ENCODE measurements at places on chromosomes 5 and 9.

GRCh38 chr9:1454211-1454610 is 404.1 kb downstream of the DMRT2 start:
- no peak for DNase-seq

GRCh38 chr5:178630475-178630930 is 3.7 kb upstream of the CLK4 start:
- DNase-seq, result no peak

DNA sequence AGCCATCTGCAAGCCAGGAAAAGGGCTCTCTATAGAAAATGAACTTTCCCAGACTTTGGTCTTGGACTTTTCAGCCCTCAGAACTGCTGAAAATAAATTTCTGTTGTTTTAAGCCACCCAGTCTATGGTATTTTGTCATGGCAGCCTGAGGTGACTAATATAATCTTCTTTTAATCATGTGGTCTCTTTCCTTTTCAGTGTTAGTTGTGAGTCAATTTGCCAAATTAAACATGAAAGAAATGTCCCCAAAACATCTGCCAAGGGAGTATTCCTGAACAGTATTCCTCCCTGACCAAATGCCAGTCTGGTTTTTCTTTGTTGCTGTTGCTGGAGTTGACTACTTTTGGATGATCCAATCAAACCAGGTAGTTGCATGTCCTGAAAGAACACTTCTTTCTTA is 4.7 kb upstream of the YTHDC2 start:
- DNase-seq, result no peak

- DNase-seq, result no peak
Observed at GRCh38 chr5:15753752-15754151, 253.8 kb downstream of the FBXL7 start.

DNA sequence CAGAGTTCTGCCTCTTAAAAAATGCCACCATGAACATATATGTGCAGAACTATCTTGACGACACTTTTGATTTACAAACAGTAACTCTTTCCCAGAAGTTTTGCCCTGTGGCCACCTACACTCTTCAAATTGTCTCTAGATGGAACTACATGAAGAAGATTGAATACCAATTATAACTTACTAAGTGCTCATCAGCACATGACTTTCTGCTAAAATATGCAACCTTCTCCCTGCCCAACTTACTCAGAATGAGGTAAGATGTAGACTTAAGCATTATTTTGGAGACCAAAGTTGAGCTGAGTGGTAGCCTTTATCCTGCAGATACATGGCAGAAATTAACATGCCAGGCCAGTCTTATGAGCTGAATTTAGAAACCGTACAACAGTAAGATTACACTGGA is 105.4 kb downstream of the SEMA5A start:
- DNase-seq, result no peak

DNA sequence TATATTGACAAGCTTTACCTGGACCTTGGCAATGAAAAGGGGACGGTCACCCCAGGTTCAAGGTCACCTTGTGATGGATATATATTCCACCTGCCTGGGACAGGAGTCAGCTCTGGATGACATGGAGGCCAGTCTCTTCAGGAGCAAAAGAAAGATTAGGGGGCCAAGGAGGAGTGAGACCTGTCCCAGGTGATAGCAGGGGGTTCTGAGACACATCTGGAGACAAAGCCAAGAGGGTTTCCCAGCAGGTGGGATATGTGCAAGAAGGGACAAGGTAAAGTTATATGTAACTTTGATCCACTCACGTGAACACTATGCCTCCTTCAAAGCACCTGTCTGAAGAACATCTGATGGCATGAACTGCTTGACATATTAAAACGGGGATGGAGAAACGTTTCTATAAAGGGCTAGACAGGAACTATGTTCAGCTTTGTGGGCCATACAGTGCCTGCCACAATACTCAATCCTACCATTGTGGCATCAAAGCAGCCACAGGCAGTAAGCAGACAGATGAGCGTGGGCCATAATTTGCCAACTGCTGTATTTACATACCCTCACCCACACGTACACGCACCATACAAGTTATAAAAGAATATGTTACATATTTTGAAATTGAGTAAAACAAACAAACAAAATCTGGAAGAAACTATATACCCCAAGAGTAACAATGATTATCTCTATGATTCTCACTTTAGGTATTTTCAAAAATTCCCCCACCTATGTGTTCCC is 62.9 kb upstream of the ZNF622 start:
- no peak for DNase-seq

DNA sequence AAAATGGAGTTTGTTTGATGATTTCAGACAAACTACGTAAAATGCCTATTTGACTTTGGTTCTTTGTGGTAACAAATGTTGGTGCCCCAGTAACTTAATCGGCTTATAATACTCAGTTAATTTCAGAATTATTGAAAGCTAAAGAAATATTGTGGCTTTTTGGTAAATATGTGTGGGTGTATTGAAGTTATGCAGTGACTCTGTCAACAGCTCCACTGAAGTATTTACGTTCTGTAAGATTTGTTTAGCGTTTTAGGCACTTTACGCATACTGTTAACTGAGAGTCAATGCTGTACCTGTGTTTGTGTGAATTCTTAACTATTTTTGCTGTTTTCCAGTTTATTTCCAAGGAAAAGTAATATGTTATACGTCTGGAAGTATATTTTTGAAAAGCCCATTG is 2.2 kb downstream of the RAD23B start:
- no peak for DNase-seq

GRCh38 chr9:134297083-134297410 is 29.2 kb upstream of the RXRA start:
- DNase-seq, result no peak

- DNase-seq, result peak; percentile 17
Observed at GRCh38 chr5:151126199-151126645, 31.4 kb downstream of the ANXA6 start.

DNA sequence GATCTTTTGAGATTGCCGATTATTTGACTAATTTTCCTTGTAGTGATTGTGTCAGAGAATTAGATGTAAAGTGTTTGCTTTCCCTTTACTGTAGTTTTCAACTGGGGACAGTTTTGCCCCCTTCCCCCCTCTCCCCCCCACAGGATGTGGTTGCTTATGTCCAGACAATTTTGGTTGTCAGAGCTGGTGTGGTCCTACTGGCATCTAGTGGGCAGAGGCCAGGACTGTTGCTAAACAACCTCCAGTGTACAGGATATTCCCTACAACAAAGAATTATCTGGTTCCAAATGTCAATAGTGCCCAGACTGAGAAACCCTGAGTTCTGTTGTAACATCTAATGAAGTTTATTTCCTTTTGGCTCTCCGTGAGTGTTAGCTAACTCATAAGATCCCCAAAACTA is 20.0 kb downstream of the TMEFF1 start:
- no peak for DNase-seq

GRCh38 chr9:114805670-114806525 is at the start of gene TNFSF15:
TNFSF15 (minus strand) TSS chr9:114806039; CDS start chr9:114806012, 27 bp downstream.
- no peak for DNase-seq

- no peak for DNase-seq
Observed at GRCh38 chr5:60674251-60675069, 25.5 kb downstream of the DEPDC1B start.

- DNase-seq, result no peak
Observed at GRCh38 chr9:101626295-101626694, 31.5 kb upstream of the PPP3R2 start.

DNA sequence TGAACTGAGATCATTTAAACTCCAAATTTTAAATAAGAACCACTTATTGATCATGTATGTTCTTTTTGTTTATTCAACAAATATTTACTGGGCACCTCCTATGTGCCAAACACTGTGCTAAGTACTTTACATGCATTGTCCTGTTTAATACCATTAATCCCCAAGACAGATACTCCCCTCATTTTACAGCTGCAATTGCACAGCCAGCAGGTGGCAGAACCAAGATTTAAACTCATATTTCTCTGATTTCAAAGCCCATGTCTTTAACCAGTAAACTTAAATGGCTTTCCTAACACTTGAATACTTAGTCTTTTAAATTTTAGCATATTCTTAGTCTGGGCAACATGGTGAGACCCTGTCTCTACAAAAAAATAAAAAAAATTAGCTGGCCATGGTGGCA is 43.4 kb upstream of the KIAA1958 start:
- no peak for DNase-seq

DNA sequence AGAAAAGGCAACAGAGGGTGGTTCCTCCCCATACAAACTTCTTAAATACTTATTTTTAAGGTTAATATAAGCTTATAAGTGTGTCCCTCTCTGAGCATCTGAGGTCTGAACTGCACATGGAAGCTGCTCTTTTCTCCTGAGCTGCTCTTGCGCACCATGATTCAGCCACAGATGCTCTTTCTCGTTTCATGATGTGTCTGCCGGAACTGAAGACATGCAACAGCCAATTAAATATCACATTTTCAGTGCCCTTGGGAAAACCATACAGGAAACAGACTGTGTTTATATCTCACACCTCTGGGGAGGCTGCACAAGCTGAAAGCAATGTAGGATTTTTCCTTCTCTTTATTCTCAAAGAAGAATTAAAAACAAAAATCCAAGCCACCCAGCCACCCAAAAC is 96.8 kb upstream of the NREP start:
- DNase-seq, result no peak

DNA sequence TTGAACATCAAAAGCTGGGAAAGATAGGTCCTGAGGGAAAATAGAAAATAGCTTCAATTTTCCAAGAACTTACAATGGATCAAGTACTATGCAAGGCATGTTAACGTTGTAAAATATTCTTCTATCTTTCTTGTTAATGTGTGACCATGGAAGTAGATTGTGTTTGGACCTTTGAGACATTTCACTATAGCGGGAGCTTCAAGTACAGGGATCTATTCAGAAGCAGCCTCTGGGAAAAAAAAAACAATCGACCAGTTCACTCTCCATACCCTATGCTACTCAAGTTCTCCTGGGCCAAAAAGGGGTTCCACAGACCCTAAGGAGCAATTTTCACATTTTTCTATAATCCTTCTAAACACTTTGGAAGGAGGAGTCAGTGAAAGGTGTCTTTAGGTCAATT is 54.1 kb upstream of the ATP10B start:
- no peak for DNase-seq

DNA sequence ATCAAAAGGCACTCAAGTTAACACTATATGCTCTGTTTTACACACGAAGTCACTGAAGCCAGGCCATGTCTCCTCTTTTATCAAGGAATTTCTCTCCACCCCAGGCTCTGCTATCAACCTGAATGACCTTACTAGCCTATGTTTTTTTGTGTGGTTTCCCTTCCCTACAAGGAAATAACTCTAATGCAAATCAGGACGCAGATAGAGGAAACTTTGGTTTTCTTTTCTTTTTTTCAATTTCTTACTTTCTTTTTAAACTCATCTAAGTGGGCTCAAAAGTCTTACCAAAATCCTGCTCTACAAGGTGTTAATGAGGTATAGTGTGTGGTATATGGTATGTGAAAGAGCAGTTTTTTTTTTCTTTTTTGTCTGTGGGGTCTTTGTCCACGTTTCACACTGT is 5.5 kb upstream of the SLC46A2 start:
- no peak for DNase-seq

GRCh38 chr5:171888051-171888481 is 102.4 kb downstream of the SMIM23 start:
- DNase-seq, result no peak

GRCh38 chr5:88145611-88146467 is 122.8 kb downstream of the TMEM161B start:
- no peak for DNase-seq

GRCh38 chr5:145124806-145125205 is 710.3 kb downstream of the PRELID2 start:
- DNase-seq, result no peak

GRCh38 chr5:3680821-3681220 is 85.2 kb downstream of the IRX1 start:
- no peak for DNase-seq

DNA sequence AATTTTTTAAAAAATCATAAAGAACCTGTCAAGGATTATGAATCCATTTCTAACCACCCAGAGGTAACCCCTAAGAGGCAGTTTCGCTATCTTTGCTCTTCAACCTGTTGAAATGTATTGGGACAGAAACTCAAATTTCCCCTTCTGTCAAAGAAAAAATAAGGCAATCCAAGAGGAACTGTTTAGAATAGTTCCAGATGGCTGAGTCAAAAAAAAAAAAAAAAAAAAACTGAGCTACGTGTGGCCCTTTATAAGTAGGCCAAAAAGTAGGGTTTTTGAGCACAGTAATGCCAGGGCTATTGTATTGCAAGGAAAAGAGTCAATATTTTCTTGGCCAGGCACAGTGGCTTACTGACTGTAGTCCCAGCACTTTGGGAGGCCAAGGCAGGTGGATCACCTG is 94.9 kb downstream of the RAD23B start:
- DNase-seq, result no peak

DNA sequence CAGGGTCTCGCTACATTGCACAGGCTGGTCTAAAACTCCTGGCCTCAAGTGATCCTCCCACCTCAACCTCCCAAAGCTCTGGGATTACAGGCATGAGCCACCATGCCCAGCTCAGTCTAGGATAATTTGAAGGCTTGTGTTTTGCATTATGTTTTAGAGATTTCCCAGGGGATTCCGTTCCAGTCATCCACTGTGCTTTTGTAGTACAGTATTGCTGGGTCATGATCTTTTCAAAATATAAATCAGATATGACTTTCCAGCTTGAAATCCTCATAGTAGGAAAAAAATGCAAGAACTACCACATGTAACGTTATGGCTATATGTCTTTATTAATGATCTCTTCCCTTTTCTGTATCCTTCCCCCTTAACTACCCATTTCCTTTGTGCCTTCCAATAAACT is 338.1 kb downstream of the PRELID2 start:
- DNase-seq, result no peak

GRCh38 chr5:33690374-33691135 is 201.2 kb downstream of the ADAMTS12 start:
- DNase-seq, result no peak

GRCh38 chr5:53100606-53101005 is 9.0 kb downstream of the MOCS2 start:
- no peak for DNase-seq

DNA sequence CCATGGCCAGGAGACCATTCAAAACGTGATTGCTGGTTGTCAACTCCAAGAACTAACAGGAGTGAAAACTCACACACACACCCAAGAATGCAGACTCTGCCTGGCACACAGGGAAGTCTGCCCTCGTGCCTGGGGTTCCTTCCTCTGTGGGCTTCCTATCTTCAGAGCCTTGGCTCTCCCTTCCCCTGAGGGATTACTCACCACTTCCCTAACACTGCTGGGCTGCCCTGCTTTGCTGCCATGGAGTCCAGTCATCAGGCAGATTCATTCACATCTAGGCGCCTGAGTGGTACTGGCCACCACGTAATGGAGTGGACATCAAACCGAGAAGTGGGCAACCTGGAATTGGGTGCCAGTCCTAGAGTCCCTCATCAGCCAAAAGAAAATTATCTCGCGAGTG is 76.4 kb upstream of the PRSS3 start:
- DNase-seq, result no peak

- DNase-seq, result no peak
Observed at GRCh38 chr9:73079326-73079725, 72.3 kb upstream of the ANXA1 start.
